ENCODE measurements at places on chromosomes 3 and 15. TPM values are rescaled to one million over a fixed set of nuclear protein-coding genes. Genes with fewer than 3 reads are reported as not detected.

The PRR23E gene
- not detected for total RNA-seq

The UCN2 gene
- total RNA-seq: 0.94 TPM

The LEKR1 gene
- 5.1 TPM for total RNA-seq

The ARHGEF26 gene
- total RNA-seq: 19.0 TPM

The GOLGA8J gene
- total RNA-seq: not detected

The C3orf85 gene
- not detected for total RNA-seq

The IL12A gene
- total RNA-seq: 1.0 TPM

The LRRFIP2 gene
- 41.9 TPM for total RNA-seq

The LRRK1 gene
- total RNA-seq: 20.1 TPM

The OXTR gene
- total RNA-seq: 2.8 TPM

The SLC38A3 gene
- total RNA-seq: not detected

The PDCD10 gene
- total RNA-seq: 117 TPM

The GTF2A2 gene
- 93.7 TPM for total RNA-seq

The SEMA6D gene
- not detected for total RNA-seq

The SHF gene
- 7.3 TPM for total RNA-seq

The PCSK6 gene
- total RNA-seq: 4.0 TPM

The ADAMTS9 gene
- total RNA-seq: 63.3 TPM

The ZNF662 gene
- total RNA-seq: 1.1 TPM

The TRIM42 gene
- total RNA-seq: not detected

The DNAH12 gene
- 0.92 TPM for total RNA-seq

The LMOD3 gene
- not detected for total RNA-seq

The ARIH1 gene
- total RNA-seq: 181 TPM

The TGM5 gene
- not detected for total RNA-seq

The LYZL4 gene
- not detected for total RNA-seq

The CHRNA5 gene
- total RNA-seq: 34.9 TPM

The MYEF2 gene
- 31.1 TPM for total RNA-seq

The UROC1 gene
- not detected for total RNA-seq

The CADPS gene
- 0.54 TPM for total RNA-seq

The SRP14 gene
- 96.5 TPM for total RNA-seq

The NMNAT3 gene
- total RNA-seq: 9.7 TPM
